K562 (cell line): ENCODE measurements at places on chromosomes 6 and 20.

DNA sequence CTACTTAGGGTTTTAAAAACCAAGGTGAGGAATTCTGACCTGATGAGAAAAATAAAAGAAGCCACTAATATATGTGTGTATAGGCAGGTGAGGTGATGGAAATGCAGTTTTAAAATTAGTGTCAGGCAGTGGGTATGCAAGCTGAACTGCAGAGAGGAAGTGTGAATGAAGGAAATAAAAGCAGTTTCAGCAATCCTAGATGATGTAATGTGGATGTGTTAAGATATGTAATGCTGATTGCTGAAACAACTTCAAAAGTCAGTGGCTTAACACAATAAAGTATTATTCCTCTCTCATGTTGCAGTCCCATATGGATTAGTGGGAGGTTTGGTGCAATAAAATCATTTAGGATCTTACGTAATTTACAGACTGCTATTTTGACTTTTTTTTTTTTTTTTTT, 119.9 kb upstream of the ASCC3 start:
- DNase-seq, result no peak

GRCh38 chr20:19212469-19212815, at the start of gene SLC24A3:
Gene SLC24A3 (plus strand): TSS chr20:19212642.
- no peak for DNase-seq

DNA sequence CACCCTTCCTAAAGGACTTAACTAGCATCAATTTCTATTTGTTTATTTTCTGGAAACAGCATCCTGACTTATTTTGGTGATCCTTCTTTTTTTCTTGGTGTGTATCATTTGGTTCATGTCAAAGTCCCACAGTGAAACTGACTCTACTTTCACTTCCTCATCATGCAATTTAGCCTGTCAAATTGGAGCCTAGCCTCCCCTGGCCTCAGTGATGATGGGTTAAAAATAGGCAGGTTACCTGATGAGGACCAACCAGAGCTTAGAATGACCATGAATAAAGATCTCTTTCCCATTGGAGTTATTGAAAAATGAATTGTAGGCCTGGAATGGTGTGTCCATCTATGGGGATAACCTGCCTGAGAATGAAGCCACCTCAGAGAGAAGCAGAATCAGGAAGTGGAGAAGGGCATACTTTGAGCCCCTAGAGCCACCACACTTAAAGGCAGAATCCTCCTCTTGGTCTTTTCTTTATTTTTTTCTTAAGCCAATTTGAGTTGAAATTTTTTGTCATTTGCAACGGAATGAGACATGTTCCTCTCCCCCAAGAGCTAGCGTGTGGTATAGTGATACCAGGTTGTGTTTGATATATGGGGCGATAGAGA, 105.6 kb downstream of the BTBD3 start:
- DNase-seq, result no peak

- DNase-seq, result no peak
These were observed 80.4 kb downstream of the GCLC start for GRCh38 chr6:53464483-53464882.

DNA sequence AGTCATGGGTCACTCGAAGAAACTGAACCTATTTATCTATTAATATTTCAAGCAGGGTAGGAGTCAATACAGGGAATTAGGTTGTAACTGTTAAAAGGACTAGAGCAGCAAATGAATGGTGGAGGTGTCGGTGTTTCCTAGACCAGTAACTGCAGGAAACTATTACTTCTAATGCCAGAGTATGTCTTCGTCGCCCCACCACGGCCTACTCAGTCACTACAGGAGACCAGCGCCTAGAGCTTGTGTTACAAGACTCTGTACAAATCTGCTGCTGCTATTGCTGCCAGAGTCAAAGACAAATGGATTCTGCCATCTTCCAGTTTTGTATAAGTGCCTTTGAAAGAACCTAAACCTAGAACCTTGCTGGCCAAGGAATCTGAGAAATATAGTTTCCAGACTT, 343.9 kb downstream of the SOX4 start:
- no peak for DNase-seq

- DNase-seq, result no peak
These were observed 2.5 kb downstream of the MCM9 start for GRCh38 chr6:118932421-118932820.

- DNase-seq, result no peak
These were observed 7.3 kb downstream of the ZBP1 start for GRCh38 chr20:57612916-57613315.

DNA sequence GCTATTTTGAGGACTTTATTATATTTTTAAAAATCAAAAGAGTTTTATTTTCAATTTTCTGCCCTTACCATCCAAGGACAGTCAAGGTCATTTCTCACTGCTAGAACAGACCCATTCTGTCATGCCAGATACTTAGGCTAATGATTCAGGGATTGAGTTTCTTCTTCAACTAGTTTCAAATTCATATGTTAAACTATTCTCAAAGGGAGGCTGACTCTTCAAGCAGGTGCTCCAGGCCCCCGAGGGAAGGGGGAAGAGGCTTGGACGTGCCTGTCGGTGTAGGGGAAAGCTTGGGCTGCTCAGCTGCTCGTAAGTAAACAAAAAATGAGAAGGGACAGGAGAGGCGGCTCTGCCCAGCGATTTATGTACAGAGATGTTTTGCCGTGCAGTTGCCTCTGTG, 69.4 kb upstream of the MYLIP start:
- no peak for DNase-seq

- no peak for DNase-seq
These were observed 35.9 kb downstream of the LAMP5 start for GRCh38 chr20:9550283-9550682.

DNA sequence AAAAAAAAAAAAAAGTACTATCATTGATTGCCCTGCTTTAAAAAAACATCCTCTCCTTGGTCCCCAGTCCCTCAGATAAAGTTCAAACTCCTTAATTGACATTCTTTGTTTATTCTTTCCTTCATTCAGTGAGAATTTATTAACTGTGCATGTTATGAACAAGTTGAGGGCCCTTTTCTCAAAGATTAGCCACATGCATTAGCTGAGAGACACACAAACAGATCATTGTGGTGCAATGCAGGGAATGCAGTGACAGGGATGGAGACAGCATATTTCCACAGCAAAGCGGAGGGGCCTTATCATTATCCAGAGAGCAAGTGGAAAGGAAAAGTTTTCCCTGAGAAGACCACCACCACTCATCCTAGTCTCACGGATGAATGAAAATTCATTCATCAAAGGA, 21.9 kb upstream of the IPCEF1 start:
- no peak for DNase-seq

DNA sequence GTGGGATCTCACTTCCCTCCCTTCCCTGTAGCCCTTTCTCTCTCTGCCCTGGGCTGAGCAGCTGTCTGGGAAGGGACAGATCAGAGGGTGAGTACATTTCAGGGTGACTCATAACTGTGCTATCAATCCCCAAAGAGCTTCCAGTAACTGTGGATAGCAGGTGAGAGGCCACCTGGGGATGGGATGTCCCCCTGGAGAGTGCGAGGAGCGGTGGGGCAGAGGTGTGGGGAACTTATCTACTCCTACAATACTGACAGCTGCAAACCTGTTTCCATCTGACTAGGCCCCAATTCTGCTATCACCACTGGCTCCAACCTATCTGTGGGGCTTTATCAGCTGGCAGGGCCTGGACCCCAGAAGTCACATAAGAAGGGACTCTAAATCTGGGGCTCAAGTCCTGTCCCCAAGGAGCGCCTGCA, 32.6 kb downstream of the KCNK5 start:
- peak; percentile 87 for DNase-seq
